ENCODE measurements at places on chromosomes 16 and 17. TPM values are rescaled to one million over a fixed set of nuclear protein-coding genes. Genes with fewer than 3 reads are reported as not detected.
A peak's percentile ranks its signal among the peaks of the same experiment; 100 is the strongest.

- H3K4me1 ChIP-seq, result peaks cover 8% of the 10 kb centered on the region
- no peak overlapping the region for H3K4me3 ChIP-seq
- no peaks in the 10 kb centered on the region for H3K27me3 ChIP-seq
- H3K27ac ChIP-seq, result no peak overlapping the region
These were observed 29.5 kb downstream of the HYDIN start for GRCh38 chr16:71201054-71201453.

DNA sequence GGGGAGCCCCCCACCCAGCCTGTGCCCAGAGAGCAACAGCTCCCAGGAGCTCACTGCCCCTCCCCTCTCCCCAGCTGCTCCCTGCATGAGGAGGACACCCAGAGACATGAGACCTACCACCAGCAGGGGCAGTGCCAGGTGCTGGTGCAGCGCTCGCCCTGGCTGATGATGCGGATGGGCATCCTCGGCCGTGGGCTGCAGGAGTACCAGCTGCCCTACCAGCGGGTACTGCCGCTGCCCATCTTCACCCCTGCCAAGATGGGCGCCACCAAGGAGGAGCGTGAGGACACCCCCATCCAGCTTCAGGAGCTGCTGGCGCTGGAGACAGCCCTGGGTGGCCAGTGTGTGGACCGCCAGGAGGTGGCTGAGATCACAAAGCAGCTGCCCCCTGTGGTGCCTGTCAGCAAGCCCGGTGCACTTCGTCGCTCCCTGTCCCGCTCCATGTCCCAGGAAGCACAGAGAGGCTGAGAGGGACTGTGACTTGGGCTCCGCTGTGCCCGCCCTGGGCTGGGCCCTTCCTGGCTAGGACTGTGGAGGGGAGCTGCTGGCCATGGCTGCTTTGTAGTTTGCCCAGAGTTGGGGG, 584 bp downstream of the TCAP start:
- H3K4me3 ChIP-seq, result no peak overlapping the region
- H3K27me3 ChIP-seq, result peaks cover 44% of the 10 kb centered on the region
- no peak overlapping the region for H3K27ac ChIP-seq
- DNase-seq, result peak; percentile 38

DNA sequence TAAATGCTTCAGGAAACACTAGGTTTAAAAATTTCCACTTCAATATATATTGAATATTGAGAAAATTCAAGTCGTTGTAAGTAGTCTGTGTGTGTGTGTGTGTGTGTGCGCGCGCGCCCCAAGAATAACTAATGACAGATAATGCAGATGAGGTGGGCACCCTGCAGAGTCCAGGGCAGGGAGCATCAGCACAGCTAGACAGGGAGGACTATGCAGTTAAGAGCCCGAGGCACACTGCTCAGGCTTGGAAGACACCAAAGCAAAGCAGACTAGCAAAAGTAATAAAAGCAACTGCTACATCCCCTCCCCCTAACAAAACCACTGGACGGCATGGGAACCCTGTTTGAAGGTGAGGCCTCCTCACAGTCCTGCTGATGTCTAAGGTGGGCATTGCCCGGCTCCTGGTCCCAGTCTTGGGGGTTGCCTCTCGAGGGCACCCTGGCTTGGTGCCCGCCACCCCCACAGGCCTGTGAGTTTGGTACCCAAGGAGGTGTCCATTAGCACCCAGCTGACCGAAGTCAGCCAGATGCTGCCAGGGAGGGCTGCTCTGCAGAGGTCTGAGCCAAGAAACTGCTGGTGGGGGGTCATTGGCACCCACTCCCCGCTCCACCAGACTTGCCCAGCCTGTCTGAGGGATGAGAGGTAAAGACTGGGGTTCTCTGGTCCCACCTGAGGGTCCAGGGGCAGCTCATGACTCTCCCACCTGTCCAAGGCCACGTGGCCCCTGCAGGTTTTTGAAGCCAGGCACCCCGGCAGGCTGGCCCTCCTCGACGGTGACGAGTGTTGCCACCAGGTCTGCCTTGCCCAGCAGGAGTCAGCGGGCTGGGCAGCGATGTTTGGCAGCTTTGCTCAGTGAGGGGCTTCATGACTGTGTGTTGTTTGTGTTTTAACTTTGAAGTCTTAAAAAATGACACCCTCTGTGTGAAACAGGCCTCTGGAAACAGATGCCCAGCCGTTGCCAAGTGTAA, 18.7 kb downstream of the LRRC75A start:
- no peak for DNase-seq
- H3K4me3 ChIP-seq, result no peak overlapping the region
- peaks cover 57% of the 10 kb centered on the region for H3K4me1 ChIP-seq
- no peak overlapping the region for H3K27ac ChIP-seq
- no peaks in the 10 kb centered on the region for H3K36me3 ChIP-seq
- no peaks in the 10 kb centered on the region for H3K27me3 ChIP-seq

DNA sequence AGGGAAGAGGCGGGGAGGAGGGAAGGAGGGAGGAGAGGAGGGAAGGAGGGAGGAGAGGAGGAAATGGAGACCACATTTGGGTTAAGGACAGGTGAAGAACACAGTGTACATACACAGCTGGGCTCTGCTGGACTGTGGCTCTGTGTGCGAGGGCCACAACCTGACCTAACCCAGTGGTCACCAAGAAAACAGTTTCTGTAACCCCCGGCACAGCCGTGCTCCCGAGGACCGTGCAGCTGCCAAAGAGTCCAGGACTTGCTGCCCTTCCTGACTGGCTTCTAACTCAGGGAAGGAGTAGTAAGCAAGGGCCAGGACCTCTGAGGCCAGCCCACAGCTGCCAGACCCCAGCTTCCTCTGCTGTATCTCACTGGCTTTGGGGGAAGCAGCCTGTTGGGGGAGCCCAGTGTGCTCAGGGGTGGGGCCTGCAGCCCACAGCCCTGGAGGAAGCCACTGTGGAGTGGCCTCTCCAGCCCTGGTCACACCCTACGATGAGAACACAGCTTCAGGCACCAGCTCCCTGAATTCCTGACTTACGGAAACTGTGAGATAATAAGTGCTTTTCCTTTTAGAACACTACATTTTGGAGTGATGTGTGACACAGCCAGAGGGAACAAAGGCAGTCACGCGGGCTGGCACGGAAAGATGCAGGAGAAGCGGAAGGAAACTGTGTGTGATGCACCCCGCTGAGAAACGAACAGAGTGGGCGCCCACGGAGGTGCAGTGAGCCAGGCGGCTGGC, 32.3 kb downstream of the SLC7A5 start:
- no peaks in the 10 kb centered on the region for H3K27me3 ChIP-seq
- no peaks in the 10 kb centered on the region for H3K4me1 ChIP-seq
- no peak overlapping the region for H3K4me3 ChIP-seq
- H3K27ac ChIP-seq, result no peak overlapping the region
- DNase-seq, result no peak

GRCh38 chr17:82752371-82753200, 721 bp downstream of the TBCD start:
- peak overlapping the region; percentile 89 for H3K4me3 ChIP-seq
- no peak for DNase-seq
- H3K27me3 ChIP-seq, result peaks cover 13% of the 10 kb centered on the region
- peaks cover 30% of the 10 kb centered on the region for H3K36me3 ChIP-seq
- peaks cover 44% of the 10 kb centered on the region for H3K4me1 ChIP-seq
- H3K27ac ChIP-seq, result peak overlapping the region; percentile 11

GRCh38 chr17:82679586-82680465, 18.7 kb downstream of the RAB40B start:
- no peaks in the 10 kb centered on the region for H3K27me3 ChIP-seq
- DNase-seq, result peak; percentile 50
- H3K36me3 ChIP-seq, result no peaks in the 10 kb centered on the region
- no peak overlapping the region for H3K27ac ChIP-seq
- no peak overlapping the region for H3K4me3 ChIP-seq

DNA sequence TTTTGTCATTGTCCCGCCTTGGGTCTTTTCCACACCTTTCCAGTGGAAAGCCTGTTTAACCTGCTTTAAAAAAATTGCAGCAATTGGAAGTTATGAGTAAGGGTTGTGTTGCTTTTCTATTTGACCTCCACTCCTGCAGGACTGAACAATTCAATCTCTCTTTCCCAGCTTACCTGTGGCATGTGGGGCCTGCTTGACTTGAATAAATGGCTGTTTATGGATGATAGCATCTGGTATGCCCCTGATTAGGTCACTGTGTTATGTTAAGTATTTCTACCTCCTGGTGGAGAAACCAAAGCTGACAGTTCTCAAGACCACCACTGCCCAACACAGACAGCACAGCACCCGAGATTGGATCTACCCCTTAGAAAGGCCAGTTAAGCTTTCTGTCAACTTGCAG, 64.8 kb upstream of the NOG start:
- H3K4me3 ChIP-seq, result no peak overlapping the region
- H3K36me3 ChIP-seq, result no peaks in the 10 kb centered on the region
- H3K4me1 ChIP-seq, result no peaks in the 10 kb centered on the region
- no peak overlapping the region for H3K27ac ChIP-seq
- no peak for DNase-seq
- no peaks in the 10 kb centered on the region for H3K27me3 ChIP-seq

- no peak overlapping the region for H3K4me3 ChIP-seq
- DNase-seq, result no peak
- H3K36me3 ChIP-seq, result peaks cover 23% of the 10 kb centered on the region
- H3K27me3 ChIP-seq, result no peaks in the 10 kb centered on the region
These were observed 308.3 kb downstream of the CA10 start for GRCh38 chr17:51850201-51850600.

DNA sequence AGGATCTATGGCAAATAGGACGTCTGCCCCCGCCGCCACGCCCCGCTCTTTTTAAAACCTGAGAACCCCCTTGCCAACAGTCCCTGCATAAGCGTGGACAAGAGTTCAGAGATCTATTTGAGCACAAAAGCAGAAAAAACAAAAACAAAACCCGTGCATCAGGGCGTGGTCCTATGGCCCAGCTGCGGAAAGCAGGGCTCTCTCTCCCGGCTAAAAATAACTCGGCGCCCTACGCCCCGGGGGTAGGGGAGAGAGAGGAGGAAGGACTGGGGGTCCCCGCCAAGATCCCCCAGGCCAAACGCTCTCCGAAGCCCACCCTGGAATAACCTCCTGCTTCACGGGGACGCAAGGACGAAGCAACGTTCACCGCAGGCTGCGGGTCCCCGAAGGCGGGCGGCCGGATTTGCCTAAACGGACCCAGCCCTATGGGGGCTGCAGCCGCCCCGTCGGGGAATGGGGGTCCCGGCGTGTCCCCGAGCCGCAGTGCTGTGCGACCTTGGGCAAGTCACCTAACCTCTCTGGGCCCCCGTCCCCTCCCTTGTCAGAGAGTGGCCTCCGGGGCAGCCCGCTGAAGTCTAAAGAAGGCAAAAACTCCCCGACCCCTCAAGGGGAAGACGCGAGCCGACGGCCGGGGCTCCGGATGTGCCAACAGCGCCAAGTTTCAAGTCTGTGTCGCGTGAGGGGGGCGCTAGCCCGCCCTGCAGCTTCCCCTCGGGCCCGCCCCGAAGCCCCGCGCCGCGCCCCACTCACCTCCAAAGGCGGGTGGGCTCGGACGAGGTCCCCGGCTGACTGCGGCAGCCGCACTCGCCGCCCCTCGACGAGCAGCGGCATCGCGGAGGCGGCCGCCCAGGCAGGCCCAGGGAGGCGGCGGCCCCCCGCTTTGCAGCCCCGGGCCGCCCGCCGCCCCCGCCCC, 477 bp downstream of the NTAN1 start:
- peaks cover 12% of the 10 kb centered on the region for H3K4me1 ChIP-seq
- H3K27ac ChIP-seq, result no peak overlapping the region
- no peaks in the 10 kb centered on the region for H3K27me3 ChIP-seq
- peaks cover 12% of the 10 kb centered on the region for H3K36me3 ChIP-seq
- peak overlapping the region; percentile 85 for H3K4me3 ChIP-seq

GRCh38 chr17:3794557-3795389, 6.2 kb downstream of the ITGAE start:
- H3K4me1 ChIP-seq, result 0 out of 2 replicates have a peak, but pooled peaks cover 7% of the 10 kb centered on the region
- no peak for DNase-seq
- no peaks in the 10 kb centered on the region for H3K36me3 ChIP-seq

- no peaks in the 10 kb centered on the region for H3K27me3 ChIP-seq
- H3K27ac ChIP-seq, result no peak overlapping the region
- peaks cover 35% of the 10 kb centered on the region for H3K36me3 ChIP-seq
- DNase-seq, result no peak
- H3K4me1 ChIP-seq, result no peaks in the 10 kb centered on the region
These were observed 21.2 kb downstream of the SLC38A10 start for GRCh38 chr17:81273698-81274470.

PRAC2 gene
- total RNA-seq, result 8.0 TPM

DNA sequence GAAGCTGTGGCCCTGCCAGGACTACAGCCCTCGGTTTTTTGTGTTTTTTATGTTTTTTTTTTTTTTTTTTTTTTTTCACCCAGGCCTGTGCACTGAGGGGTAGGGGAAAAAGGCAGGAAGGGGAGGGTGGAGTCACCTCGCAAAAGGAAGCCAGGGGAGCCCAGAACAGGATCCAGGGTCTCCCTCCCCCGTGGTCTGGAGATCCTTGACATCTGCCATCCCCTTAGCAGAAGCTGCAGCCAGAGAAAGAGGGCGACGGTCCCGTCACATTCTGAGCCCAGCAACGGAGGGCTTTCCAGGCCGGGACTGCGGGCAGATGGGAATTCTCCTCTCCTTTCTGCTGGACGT, 29.1 kb upstream of the PHOSPHO1 start:
- H3K4me1 ChIP-seq, result peaks cover 8% of the 10 kb centered on the region
- H3K27me3 ChIP-seq, result peaks cover 27% of the 10 kb centered on the region
- H3K27ac ChIP-seq, result no peak overlapping the region
- no peak for DNase-seq
- H3K36me3 ChIP-seq, result no peaks in the 10 kb centered on the region

GRCh38 chr16:20321671-20322070, 5.6 kb downstream of the GP2 start:
- no peaks in the 10 kb centered on the region for H3K27me3 ChIP-seq
- no peak overlapping the region for H3K27ac ChIP-seq
- no peak for DNase-seq
- no peaks in the 10 kb centered on the region for H3K36me3 ChIP-seq
- H3K4me3 ChIP-seq, result no peak overlapping the region

LRRC75A gene
- total RNA-seq, result 22.9 TPM

SHISA6 gene
- 1.1 TPM for total RNA-seq

DNA sequence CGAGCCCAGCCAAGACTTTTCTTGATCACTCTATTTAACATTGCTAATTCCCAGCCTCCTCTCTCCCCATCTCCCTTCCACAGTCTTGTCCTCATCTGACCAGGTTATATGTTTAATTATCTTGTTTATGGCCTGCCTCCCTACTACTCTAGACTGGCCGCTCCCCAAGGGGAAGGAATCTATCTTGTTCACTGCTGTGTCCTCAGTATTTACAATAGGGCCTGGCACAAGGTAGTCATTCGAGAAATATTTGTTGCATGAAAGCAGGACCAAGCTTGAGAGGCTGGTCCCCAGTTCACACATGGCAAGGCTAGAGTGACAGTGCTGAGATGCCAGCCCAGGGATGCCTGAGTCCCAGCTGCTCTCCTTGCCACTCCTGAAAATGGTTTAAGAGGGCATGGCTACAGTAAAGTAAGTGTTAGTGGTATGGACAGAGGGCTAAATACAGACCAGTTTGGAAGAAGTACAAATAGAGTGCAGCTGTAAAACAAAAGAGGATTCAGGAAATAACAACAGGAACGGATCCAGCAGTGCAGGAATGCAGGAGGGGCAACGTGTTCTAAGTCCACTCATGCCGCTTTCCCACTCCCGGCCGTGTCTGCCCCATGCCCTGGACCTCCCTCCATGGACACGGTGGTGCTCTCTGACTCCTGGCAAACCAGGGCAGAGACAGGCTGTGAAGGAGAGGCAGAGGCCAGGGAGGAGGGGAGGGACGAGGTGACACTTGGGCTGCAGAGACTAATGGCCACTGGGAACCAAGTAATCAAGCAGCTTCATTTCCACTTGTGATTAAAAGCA, 65.6 kb downstream of the TOM1L2 start:
- DNase-seq, result no peak
- H3K36me3 ChIP-seq, result peaks cover 4% of the 10 kb centered on the region
- peak overlapping the region; percentile 48 for H3K27ac ChIP-seq

GRCh38 chr16:83835586-83836566, 28.1 kb downstream of the HSBP1 start:
- H3K4me3 ChIP-seq, result no peak overlapping the region
- H3K27ac ChIP-seq, result peak overlapping the region; percentile 90
- peaks cover 71% of the 10 kb centered on the region for H3K4me1 ChIP-seq
- H3K36me3 ChIP-seq, result peaks cover 19% of the 10 kb centered on the region

TNFRSF13B gene
- 0.18 TPM for total RNA-seq

Measured in WTC11 (cell line).